HS-5 (cell line): ENCODE measurements at places on chromosomes 7 and 10.

DNA sequence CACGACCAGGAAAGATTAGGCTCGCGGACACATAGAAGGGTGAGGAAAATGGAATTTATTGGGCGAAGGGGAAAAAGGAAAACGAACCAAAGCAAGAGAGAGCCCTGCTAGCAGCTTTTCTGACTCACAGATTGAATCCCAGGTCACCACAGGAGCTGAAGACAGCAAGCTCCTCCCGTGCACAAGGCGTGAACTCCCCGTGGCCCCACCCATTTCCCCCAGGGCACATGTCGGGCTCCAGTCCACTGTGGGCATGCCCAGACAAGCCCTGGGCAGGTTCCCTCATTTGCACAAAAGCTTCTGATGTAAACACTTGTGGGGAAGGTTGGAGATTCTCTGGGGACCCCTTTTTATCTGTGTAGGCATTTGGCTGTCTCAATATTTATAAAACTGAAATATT lies 582.4 kb downstream of the SUGCT start:
- peak; percentile 82 for DNase-seq

DNA sequence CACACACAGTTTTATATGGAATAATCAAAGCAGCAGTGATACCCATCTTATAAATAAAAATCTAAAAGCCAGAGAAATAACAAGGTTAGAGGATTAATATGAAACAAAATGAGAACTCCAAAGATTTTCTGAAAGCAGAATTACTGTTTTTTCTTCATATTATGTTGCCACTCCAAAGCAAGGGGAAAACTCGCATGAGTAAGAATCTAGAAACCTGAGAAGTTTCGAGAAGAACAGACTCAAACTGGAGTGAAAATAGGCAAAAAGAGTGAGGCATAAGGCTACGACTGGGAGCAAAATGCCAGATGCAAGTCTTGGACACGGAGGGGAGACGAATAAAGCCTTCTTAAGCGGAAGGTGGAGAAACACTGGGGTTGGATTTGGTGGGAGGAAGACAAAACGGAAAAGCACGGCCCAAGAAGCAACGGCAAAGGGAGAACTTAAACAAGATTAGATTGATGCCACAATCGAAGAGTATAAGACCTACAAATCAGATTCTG lies 923 bp downstream of the TNPO3 start:
- DNase-seq = no peak

GRCh38 chr10:13056456-13057077 lies 43.4 kb upstream of the OPTN start:
- no peak for DNase-seq

DNA sequence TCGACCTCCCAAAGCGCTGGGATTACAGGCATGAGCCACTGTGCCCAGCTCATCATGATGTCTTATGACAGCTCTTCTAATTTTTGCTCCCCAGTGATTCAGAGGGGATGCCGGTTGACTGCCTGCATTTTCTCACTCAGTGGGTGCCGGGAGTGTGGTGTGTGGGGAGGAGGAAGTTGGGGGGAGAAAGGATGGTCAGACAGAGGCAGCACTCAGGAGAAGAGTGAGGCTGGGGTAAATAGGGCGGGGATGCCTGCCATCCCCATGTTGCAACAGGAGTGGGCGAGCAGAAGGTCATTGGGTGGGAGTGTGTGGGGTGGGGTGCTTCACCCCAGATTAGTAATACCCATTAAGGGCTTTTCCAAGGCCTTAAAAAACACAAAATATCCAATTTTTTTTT lies 3.5 kb upstream of the CCL24 start:
- DNase-seq = no peak

DNA sequence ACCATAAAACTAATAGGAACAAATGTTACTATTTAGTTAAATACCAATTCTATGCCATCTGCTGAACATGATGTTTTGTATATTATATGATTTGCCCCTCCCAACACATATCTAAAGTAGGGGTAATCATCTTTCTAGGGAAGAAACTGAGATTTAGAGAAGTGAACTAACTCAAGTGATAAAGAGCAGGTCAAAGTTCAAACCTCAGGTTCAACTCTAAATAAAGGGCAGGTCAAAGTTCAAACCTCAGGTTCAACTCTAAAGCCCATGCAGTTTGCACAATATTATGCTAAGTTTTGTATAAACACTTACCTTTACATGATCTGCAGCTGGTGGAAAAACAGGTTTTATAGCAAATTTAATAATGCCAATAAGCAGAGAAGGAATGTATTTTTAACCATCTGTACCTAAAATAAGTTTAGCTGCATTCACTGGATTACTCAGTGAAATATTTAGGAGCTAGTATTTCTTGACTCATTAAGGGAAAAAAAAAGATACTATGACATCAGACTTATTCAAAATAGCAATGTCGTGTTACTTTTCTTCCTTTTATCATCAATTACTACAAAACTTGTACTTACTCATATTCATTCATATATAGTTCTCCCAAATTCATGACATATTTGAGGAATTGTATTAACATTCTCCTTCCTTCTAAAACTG lies 1194.3 kb upstream of the CELF2 start:
- DNase-seq = no peak

GRCh38 chr7:159031750-159032149 lies 112.9 kb downstream of the VIPR2 start:
- no peak for DNase-seq
